Activated CD4-positive, alpha-beta memory T cell treated with anti-CD3 and anti-CD28 coated beads, Interleukin-2, amount 10 ng/mL, durations not matched to agents 7 days and 5 days (primary cell): ENCODE measurements at places on chromosomes 6 and 20. TPM values are rescaled to one million over a fixed set of nuclear protein-coding genes. Genes with fewer than 3 reads are reported as not detected.

SYNGAP1 gene
- total RNA-seq = 35.3 TPM

SOX18 gene
- 0.25 TPM for total RNA-seq

HLA-E gene
- 757 TPM for total RNA-seq

DNA sequence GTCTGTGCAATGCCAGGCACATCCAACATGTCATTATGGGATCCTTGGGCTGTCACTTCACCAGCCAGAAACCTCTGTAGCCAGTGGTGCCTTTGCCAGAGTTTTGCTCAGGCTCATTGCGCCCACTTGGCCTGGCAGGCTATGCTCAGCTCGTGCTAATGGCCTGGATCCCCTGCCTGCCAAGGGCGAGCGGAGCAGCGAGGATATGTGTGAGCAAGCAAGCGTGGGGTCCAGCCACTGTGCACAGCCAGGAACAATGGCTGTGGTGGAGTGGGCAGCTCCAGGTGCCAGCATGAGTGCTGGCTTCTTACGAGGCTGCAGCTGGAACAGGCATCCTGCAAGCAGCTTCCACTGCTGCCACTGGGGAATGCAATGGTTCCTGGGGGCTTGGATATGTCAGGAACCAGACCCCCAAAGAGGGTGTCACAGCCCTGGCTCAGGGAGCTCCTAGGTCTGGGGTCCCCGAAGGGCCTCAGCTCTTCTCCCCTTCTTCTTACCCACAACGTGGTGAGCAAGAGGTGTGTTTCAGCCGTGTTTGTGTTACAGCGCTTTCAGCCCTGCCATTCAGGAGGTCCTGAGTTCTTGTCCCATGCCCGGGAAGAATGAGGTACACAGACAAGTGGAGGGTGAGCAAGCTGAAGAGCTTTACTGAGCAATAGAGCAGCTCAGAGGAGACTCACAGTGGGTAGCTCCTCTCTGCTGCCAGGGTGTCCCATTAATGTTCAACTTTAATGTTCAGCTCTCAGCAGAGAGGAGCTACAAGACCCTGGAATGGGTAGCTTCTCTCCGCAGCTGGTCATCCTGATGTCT lies 22.3 kb upstream of the TOP1 start:
- no peak for DNase-seq

SENP6 gene
- total RNA-seq = 59.2 TPM

C20orf141 gene
- total RNA-seq = not detected

DNA sequence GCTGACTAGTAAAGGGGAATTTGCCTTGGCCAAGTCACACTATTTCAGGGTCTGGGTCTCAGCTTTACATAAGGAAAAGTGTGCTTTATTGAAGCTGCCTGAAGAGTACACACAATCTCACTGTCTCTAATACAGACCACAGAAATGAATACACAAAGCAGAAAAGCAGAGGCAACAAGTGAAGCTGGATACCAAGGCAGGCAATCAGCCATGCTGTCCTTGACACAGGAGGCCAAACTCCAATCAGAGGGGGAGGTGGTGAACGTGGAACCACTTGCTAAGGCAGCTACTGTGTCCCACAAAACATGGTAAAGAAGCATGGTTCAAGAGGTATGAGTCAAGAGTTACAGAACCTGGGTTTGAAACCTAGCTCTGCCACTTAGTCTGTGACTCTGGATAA lies 21.8 kb upstream of the CCND3 start:
- DNase-seq = no peak

ELOVL4 gene
- 2.0 TPM for total RNA-seq

RCAN2 gene
- 3.1 TPM for total RNA-seq

GRCh38 chr6:26430787-26431186 lies 9.5 kb upstream of the BTN3A3 start:
- DNase-seq = no peak

- no peak for DNase-seq
These were observed 309.3 kb upstream of the CDYL start for GRCh38 chr6:4466769-4467480.

DNA sequence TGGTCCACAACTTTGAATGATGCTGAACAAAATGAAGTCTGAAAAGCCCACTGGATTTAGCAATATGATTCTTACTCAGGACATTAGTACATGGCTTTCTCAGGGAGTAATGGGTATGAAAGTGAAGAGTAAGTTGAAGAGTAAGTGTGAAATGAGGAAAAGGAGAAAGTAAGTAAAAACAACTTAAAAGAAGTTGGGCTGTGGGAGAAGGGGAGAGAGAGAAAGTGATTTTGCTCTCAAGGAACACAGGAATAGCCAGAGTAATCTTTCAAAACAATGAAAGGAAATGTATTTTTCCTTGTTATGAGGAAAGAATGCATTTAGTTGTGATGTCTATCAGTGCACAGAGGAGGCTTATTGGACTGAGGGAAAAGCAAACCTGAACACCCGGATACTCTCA lies 39.8 kb upstream of the NKAIN2 start:
- no peak for DNase-seq

DNA sequence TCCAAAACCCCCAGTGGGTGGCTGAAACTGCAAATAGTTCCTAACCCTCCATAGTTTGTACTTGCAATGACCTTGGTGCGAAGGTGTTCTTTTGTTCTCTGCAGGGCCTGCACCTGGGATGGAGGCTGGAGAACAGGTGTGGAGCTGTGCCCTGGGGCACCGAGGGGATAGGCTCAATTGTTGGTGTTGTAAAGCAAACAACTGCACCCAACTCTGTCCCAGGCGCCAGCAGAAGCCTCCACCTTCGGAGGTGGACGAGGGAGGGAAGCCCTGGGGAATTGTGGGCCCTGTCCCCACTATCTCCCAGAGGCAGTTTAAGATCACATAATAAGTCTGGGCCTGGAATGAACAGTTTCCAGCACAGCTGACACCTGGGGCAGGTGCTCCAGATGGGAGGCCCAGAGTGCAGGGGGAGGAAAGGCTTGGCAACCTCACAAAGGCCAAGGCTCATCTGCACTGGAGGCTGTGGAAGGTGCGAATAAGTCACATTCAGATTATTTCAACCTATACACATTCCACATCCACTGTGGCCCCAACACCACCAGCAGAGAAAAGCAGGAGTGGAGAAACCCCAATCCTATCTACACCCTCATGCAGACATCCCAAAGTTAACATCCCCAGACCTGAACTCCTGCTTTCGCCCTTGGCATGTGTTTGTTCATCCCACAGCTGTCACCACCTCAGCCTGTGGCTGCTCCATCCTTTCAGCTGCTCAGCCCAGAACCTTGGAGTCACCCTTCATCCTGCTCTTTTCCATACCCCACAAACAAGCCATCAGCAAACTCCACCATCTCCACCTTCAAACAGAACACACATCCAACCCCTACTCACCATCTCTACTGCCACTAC lies 12.3 kb upstream of the CBFA2T2 start:
- no peak for DNase-seq

DNA sequence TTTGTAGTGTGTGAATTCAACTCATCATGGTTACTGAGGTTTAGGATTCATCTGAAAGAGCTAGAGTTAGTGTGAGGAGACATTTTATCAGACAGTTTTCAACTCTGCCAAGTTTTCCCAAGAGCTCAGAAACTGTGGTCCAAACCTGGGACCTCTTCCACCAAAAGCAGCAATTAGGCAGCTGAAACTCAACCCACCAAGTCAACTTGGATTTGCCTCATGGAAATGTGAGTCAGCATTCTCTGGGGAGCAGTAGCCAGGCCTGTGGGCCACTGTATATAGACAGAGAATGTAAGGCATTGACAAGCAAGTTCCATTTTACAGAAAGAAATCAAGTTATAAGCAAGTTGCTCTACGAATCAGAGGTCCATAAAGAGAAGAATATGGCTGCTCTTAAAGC lies 178.8 kb upstream of the HDDC2 start:
- DNase-seq = no peak

DNA sequence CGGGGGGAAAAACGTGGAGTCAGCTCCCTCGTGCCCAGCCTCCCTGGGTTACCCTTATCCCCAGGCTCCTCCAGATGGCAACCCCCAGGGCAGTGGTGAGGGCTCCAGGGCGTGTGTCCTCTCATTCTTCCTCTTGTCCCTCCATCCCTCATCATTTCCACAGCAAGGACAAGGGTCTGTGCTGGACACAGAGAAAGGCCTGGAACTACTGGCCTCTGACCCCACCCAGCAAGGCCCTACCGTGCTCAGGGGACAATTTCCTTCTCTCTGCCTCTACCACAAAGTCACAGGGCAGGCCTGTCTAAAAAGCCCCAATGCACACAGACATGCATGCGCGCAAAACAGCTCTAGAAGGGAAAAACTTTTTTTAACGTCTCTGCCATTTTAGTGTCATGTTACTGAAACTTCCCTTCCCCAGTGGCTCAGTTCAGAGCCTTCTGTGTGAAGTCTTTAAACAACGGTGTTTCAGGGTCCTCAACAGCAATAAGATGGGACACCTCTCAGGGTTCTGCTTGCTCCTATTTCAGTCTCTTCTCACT lies 1.1 kb upstream of the SLC35B2 start:
- DNase-seq = no peak

HLA-DOB gene
- total RNA-seq = 1.5 TPM

ACTL10 gene
- total RNA-seq = 3.7 TPM

DNA sequence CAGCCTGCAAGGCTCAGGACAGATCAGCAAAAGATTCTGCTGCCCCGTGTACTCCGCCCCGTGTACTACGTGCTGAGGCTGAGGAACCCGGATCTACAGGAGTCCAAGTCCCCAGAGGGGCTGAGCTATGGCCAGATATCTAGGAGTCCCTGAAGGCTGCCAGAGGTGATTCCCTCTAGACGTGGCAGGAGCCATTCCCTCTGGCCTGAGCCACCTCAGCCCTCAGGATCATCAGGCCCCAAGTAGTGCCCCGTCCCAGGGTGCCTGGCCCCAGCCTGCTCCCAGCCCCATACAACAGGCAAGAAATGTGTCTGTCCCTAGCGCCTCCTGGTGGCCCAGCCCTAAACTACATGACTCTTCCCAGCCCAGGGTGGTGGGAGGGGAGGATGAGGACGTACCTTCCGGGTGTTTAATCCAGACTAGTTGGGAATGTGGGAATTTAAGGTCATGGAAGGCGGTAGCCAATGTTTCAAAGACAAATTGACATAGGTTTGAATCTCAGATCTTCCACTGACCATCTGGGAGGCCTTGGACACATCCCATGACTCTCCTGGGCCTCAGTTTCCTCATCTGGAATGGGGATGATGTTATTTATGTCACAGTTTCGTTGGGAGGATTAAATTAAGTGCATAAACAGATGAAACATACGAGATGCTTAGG lies 49.4 kb upstream of the PTPN1 start:
- peak; percentile 86 for DNase-seq

NKX2-2 gene
- not detected for total RNA-seq

- no peak for DNase-seq
These were observed 49.2 kb downstream of the HECA start for GRCh38 chr6:139184047-139184446.
